HT-29 (cell line): ENCODE measurements at places on chromosomes 2 and 18. TPM values are rescaled to one million over a fixed set of nuclear protein-coding genes. Genes with fewer than 3 reads are reported as not detected.

DNA sequence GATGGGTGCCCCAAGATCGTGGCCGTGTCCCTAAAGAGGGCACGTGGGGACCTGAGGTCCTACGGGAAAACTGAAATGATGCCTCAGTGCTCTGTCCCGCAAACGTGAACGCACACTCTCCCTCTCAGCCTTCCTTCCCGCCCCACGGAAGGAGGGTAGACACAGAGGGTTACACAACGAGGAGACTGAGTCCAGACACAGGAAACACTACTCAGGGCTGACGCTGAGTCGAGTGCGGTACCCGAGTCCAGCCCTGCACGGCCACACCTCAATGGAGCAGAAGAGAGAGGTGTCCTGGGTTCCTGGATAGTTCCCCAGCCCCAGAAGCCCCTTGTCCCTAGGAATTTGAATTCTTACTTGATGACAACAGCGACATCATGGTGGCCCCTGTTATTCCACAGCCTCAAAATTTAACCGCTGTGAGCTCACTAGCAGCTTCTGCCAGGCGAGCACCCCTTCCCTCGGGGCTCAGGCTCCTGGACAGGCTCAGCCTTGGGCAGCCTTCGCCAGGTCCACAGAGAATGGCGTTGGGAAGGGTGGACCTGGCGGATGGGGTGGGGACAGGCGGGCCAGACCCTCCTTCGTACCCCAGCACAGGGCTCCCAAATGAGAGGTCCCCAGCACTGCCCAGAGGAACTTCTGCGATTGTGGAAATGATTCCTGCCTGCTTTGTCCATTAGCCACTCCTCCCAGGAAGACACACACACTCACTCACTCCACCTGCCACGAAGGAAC lies 980 bp upstream of the RNPEPL1 start:
- peak; percentile 47 for DNase-seq

PLGLB2 gene
- total RNA-seq = not detected in 2 replicates

GRCh38 chr2:16774980-16775898 lies 109.6 kb upstream of the CYRIA start:
- no peak for DNase-seq

GRCh38 chr18:31401156-31402025 lies 24.8 kb downstream of the DSG4 start:
- DNase-seq = peak; percentile 86

GRCh38 chr2:160868891-160869290 lies 291.3 kb upstream of the TANK start:
- no peak for DNase-seq

- DNase-seq = no peak
These were observed 474.2 kb upstream of the MYT1L start for GRCh38 chr2:2805263-2805662.

DNA sequence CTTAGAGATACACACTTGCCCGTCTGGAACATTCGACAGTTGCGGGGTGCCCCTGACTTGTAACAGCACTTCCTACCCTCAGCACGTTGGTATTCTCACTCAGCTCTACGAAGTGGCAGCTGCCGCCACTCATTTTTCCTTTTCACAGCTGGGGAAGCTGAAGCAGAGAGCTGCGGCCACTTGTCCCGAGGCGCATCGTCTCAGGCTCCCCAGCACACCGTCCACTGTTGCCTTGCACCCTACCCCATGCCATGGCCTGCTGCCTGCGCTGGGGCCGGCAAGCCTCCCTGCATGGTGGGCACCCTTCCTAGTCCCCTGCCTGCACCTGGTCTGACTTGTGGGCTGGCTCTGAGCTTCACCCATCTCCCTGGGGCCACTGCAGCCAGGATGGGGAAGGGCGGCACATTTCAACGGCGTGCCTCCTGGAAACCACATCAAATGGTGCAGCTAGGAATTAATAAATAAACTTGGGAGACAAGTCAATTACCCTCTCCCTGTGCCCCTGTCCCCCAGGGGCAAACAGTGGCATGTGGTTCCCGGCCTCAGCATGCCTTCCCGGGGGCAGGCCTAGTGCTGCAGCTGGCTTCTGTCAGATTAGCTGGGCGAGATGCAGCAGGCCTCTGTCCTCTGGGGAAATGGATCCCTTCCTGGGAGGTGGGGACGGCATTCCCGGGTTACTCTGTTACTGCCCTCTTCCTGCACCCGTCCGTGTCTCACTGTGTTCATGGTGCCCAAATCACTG lies 64.7 kb upstream of the HAAO start:
- no peak for DNase-seq

ALPP gene
- 0.29 and 1.1 TPM in 2 replicates for total RNA-seq

- peak; percentile 61 for DNase-seq
These were observed 18.1 kb downstream of the ZNF516 start for GRCh38 chr18:76476665-76477561.

DNA sequence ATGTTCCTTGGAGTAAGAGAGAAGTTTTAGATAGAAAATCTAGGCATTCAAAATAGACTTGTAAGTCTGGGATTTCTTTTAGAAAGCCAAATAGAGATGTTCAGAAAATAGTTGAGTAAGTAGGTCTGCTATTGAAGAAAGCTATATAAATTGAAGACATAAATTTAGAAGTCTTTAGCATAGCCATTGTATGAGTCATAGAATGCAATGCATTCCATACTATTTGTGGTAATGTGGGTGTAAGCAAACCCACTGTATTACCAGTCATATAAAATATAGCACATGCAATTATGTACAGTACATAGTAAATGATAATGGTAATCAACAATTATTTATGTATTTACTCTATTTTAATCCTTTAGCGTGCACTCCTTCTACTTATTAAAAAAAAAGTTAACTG lies 14.1 kb downstream of the MC4R start:
- DNase-seq = no peak

DNA sequence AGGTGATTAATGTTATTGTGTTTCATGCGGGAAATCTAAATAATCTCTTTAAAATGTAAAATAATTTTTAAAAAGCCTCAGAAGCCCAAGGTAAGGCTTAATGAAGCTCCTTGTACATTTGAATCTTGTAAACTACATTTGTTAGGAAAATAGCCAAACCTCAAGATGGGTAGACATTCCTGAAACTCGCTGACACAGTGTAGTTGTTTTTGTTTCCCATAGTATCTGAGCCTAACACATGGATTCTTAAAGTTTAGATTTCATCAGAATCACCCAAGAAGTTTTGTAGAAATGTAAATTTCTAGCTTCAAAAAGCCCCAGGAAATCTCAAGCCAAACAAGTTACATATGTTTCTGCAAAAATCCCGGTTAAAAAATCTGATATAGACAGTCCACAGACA lies 1221.1 kb upstream of the ACVR2A start:
- no peak for DNase-seq

UGT1A10 gene
- total RNA-seq = 140 and 150 TPM in 2 replicates

KLHL41 gene
- not detected in 2 replicates for total RNA-seq

- no peak for DNase-seq
These were observed 586.5 kb upstream of the SLC8A1 start for GRCh38 chr2:41038408-41038807.

DNA sequence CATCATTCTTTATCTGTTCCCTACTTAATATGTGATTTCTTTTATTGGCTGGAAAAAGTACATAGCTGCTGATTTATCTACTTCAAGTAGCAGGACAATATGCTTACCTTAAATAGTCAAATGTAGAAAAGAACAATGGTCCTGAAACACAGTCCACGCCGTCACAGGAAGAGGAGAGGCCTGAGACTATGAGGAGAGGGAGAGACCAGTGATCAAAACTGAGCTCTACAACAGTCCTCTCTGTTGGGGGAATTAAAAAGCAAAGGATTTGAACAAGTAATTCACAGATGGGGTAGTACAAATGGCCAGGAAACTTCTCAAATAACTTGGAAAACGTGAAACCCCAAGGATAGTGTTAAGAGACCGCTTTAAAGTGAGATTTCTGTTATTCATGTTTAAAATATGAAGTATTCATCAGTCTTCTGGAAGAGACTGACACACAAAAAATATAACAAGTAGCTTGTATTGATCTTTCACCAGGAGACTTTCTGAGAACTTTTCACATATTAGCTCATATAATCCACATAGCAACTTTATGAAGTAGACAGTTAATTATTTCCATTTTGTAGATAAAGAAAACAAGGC lies 20.2 kb downstream of the SCYGR8 start:
- DNase-seq = no peak

CXCR1 gene
- total RNA-seq = not detected in 2 replicates

- DNase-seq = no peak
These were observed 424.4 kb upstream of the NETO1 start for GRCh38 chr18:73292156-73292555.

GRCh38 chr2:102187496-102188150 lies 800 bp downstream of the IL1RL2 start:
- peak; percentile 69 for DNase-seq

DNA sequence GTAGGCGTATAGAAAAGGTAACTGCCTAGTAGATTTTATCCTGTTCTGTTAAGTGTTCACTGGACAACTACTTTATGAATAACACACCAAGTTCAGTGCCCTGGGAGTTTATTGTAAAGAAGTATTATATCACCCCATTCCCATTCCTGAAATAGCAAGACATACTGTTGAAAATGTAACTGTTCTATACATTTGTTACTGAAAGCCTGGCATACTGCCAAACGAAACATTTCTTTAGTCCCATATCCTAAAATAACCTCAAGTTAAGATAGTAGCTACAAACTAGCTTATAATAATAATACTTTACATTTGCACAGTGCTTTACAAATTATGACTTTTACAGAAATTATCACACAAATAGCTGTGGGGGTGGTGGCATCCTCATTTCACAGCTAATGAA lies 25.1 kb downstream of the SPDYA start:
- DNase-seq = no peak

DNA sequence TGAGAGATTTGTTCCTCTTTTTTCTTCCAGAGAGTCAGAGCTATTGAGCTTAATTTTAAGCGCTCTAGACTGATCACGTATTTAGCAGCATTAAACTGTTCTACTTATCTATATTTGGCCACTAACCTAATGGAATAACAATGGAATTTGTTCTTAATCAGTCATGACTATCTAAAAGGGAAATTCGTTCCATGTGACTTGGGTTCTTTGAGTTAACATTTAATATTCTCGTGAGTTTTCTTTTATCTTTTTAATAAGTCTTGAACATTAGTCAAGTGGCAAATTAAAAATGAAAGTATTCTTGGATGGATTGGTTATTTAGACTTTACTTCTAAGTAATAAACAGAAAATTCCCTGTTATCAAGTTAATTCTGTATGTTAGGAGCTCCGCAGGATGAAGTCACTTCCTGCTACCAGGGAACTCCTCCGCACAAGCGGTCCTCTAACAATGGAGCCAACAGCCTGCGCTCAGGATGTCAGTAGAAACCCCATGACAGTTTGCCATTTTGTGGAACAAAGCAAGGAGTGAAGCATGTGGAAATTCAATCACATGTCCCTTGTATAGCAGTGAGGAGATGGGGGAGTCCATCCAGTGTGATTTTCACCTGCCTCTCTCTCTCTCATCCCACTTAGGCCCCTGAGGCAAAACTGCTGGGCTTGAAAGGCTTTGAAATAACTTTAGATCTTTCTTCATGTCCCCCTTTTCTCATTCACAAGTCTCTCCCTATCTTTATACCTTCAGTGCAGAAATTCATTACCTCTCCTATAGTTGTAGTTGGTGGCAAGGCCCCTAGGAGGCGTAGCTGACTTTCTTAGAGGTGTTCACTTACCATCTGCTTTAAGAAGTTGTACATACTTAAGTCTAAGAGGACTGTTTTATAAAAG lies 138.1 kb downstream of the WDR7 start:
- DNase-seq = peak; percentile 33

CERS6 gene
- 28.0 and 32.0 TPM in 2 replicates for total RNA-seq
